Esophagus squamous epithelium (tissue), 5 donors: ENCODE measurements at places on chromosomes 4 and X.

DNA sequence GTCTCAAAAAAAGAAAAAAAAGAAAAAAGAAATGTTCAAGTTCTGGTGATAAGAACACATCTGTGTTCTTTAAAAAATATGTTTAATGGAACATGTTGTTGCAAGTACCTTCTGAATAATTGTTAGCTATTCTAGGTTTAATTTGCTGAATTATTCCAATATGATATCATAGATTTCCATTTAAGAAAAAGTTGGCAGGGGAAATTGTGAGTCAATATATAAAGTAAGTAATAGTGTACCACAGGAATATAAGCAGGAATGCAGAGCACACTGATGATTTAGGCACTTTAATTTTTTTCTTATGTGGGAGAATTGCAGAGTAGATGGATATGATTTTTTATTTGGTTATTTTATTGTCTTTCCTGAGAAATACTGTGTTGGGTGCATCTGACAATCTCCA, 190.7 kb downstream of the RPA4 start:
- DNase-seq, result no peak

GRCh38 chr4:92136434-92136833, 167.3 kb upstream of the GRID2 start:
- no peak for DNase-seq

GRCh38 chr4:169203891-169204290, 66.9 kb downstream of the SH3RF1 start:
- no peak for DNase-seq

DNA sequence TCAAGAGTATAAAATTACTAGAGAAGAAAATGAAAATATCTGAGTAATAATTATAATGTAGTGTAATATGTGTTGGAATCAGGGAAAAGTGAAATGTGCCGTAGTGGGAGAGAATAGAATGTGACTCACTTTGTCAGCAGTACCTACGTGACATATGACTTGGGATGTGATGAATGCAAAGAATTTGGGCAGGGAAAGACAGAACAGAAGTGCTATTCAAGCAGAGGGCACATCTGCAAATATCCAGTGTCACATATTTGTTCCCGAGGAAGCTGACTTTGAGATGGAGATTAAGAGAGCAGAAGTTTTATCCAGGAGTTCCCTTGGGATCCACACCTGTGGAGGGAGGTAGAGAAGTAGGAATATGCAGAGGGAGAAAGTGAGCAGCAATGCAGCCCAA, 69.3 kb upstream of the HS3ST1 start:
- DNase-seq, result no peak

GRCh38 chrX:119784747-119785446, 6.5 kb downstream of the RPL39 start:
- no peak for DNase-seq

GRCh38 chr4:135365065-135365464, 1163.5 kb upstream of the PABPC4L start:
- DNase-seq, result no peak

DNA sequence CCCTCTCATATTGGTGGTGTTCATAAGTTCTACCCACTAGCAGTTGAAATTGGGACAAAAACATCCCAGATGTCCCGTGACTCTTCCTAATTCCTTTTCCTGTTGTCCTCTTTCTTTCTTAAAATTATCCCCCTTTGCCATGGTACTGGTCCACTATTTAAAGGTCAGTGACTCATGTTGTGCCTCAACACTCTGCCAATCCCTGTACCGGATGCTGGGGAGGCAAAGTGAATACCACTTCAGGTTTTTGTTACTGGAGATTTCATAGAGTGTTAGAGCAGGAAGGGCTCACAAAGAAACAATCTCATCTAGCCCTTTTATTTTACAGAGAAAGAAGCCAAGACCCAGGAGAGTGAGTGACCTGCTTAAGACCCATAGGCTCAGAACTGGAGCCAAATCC, 24.6 kb downstream of the SEPTIN11 start:
- no peak for DNase-seq

GRCh38 chrX:96538104-96538725, 146.4 kb upstream of the DIAPH2 start:
- no peak for DNase-seq
